Colonic mucosa (tissue), 4 donors: ENCODE measurements at places on chromosomes 12 and 14.

DNA sequence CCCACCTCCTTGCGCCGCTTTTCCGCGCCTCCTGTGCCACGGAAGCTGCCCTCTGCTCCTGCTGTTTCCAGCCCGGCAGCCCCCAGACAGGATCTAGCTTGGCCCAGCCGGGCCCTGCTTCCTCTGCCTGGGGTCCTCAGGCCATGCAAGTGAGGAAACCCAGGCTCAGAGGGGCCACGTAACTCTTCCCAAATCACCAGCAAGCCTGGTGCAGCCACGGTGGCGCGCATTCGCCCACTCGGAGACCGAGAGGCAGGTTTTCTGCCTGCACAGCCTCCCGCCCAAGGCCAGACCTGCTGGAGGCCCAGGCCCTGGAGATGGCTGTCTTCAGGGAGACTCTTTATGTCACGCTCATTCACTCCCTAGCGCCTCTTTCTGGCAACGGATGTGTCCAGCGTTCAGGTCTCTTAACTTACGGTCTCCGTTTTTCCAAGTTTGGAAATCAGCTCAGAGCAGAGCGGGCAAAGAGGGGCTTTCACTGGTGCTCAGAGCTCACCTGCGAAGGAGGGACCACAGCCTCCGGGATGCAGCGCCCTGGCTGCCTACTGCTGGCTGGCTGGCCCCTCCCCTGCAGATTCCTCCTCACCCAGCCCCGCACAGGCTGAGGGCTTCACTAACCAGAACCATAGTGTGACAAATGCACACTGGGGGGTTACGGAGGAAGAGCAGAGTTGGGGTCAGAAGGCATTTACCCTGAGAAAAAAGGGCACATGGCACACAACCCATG is 20.6 kb upstream of the CEP170B start:
- DNase-seq = no peak

- DNase-seq = no peak
Observed at GRCh38 chr14:100364403-100364802, 41.3 kb downstream of the SLC25A47 start.

DNA sequence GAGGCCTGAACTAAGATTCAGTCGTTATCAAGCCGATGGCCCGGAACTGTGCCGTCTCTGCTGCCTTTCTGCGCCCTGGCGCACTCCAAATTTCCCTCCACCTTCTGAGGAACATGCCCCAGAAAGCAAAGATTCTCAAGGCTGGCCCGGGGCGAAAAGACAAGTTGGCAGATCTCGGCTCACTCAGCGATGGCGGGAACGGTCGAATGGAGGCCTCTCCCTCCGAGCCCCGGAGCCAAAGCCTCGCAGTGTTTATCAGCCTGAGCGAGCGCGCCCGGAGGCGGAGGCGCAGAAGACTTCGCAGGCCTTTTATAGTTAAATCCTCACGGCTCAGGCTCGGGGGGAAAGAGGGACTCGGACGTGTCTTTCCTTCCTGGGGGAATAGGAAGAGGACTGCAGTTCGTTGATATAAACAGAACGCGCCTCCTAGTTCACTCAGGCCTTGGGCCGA is 5.6 kb downstream of the TBX5 start:
- no peak for DNase-seq

GRCh38 chr12:68231229-68231628 is 5.6 kb upstream of the IL26 start:
- DNase-seq = no peak

GRCh38 chr14:68941820-68942219 is 37.3 kb downstream of the ACTN1 start:
- DNase-seq = no peak

GRCh38 chr12:93982771-93983315 is 165.5 kb upstream of the PLXNC1 start:
- DNase-seq = no peak

DNA sequence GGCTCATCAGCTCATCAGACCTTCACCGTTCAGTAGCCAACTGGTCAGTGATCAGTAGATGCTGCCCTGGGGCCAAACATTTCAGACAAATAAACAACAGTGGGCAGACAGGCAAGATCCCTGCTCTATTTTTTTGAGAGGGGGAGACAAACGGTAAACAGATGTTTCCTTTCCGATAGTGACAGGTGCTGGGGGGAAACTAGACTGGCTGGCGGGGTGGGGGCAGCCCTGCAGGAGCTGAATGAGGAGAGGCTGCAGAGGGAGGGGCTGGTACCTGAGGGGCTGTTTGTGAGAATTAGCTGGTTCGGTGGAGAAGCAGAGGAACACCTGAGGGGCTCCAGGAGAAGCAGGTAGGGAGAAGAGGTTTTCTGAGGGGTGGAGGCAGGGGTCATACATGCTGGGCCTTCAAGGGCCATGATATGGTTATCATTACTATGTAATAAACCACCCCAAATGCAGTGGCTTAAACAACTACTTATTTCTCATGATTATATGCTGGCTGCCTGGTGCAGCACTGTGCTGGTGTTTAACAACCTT is 8.2 kb upstream of the GOLGA3 start:
- no peak for DNase-seq

DNA sequence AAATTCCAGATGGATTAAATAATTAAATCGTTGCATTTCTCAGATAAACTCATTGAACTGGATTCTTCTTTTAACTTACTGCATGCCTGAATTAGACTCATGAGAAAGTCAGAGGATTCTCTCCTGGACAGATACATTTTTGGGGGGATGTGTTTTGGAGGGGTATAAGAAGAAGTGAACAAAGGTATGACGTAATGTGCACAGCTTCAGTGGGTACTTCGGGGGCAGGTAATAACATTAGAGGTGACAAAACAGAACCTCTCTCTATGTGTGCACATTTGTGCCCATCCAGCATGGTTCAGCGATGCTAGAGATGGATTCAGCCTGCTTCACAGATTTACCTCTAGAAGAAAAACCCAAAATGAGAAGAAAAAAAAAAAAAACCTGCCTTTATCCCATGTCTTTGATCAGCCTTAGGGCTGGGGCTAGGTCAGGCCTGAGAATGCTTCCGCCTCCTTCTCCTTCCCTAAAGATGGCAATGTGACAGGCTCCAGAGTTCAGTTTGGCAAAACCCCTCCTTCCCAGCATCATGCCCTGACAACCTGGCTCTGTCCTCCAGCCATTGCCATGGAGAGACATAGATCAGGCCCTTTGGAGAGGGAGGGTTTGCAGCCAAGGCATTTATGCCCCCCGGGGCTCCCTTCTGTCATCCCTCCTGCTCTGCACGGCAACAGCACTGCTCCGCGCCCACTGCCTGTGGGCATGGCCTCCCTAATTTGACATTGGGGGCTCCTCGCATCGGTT is 166.7 kb downstream of the KCNA5 start:
- DNase-seq = no peak

- peak; percentile 69 for DNase-seq
Observed at GRCh38 chr14:104795781-104796686, 486 bp upstream of the AKT1 start.

- DNase-seq = no peak
Observed at GRCh38 chr12:53327435-53328042, 6.1 kb upstream of the AAAS start.

DNA sequence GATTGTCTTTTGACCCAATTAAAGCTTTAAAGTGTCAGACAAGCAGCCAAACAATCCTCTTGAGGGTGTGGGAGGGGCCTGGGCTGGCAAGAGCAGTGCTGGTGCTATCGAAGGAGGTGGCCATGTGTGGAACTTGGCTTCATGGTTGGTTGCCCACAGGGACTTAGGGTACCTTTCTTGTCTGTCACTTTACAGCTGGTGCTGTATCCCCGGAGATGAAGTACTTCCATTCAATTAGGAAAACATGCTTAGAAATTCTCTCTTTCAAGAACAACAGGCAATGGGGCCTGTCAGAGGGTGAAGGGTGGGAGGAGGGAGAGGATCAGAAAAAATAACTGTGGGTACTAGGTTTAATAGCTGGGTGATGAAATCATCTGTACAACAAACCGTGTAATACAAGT is 86.5 kb downstream of the DAAM1 start:
- DNase-seq = no peak

DNA sequence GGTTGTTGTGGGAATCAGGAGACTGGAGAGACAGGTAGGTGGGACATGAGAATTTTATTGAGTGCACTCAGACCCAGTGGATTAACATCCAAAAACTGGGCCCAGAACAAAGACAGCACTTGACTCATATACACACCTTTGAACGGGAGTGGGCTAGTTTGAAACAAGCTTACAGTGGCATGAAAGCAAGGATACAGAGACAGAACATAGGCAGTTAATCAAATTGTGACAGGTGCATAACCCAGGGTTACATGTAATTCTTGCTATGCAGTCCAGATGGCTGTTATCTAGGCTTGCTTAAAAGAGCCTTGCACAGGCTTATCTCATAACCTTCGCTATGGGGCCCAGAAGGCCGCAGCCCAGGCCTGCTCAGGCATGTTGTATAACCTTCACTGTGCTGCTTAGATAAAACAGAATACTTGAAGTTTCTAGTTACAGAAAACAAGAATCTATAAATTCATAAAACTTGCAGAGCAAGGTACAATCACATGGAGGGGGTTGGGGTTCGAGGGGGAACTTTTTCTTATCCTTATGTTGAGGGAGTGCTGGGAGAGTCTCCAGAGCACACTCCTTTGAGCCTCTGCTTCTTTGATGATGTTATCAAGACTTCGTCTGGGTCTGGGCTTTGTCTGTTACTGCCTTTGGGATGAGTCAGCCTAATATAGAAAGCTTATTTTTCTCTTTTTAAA is 81.7 kb downstream of the TNFAIP2 start:
- no peak for DNase-seq

DNA sequence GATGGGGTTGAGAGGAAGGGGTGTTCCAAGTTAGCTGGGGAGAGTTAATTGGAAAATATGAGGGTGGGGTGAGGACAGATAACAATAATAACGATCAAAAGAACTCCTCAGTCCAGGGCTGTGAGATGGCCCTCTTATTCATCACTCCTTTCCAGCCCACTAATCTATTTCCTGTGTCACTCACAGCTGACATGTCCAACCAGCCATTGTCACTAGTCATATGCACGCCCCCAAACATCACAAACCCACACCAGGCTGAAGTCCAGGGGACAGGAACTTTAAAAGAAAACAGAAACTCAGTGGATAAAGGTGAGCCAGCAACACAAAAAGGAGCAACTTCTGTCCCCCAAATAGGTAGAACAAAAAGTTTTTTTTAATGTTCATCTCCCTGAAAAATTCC is 911 bp downstream of the CALCOCO1 start:
- no peak for DNase-seq
